ENCODE measurements at places on chromosomes 5 and 9.

DNA sequence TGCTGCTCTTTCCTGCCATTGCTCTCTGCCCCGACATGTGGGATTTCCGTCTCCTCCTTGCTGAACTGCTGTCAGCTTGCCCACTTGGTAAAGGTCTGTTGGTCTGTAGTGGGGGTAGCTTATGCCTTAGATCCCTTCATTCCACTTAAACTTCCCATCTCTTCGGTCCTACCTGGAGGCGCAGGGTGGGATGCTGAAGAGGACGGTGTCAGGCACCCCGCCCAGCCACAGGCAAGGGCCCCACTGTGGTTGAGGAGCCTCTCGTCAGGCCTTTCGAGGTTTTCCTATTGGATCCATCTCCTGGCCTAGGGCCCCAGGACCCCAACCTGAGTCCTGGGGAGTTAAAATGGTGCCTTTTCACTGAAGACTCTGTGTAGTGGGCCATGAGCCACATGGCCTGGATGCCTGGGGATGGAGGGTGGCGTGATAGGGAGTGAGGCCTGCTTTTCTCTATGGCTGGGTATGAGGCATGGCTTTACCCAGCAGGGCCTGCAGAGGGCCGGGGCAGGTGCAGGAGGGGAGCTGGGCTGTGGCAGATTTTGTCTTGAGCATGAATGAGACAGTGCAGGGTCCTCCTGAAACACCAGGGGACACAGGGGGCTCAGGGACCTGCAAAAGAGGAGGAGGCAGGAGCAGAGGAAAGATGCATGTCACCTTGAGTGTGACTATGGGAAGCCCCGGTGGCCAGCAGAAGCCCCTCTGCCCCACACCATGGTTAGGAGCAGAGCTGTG is 25.8 kb upstream of the RNF130 start:
- DNase-seq = no peak

DNA sequence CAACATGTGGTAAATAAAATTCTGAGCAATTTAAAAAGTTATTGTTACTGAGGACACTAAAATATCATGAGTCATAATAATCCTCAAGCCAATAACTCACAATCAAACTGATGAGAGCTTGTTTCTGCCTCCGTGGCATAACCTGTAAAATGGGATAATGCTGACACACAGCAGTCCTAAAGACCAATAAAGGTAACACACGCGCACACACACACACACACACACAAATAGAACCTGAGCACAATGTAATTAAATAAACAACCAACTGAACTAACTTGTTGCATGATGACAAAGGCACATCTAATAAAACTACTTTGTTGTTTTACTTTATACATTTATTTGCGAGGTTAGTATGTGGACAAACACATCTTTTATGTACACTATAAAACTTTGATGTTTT is 358.2 kb downstream of the BNC2 start:
- DNase-seq = no peak

- DNase-seq = peak; percentile 19
Observed at GRCh38 chr5:133682451-133682850, 70.1 kb upstream of the FSTL4 start.

DNA sequence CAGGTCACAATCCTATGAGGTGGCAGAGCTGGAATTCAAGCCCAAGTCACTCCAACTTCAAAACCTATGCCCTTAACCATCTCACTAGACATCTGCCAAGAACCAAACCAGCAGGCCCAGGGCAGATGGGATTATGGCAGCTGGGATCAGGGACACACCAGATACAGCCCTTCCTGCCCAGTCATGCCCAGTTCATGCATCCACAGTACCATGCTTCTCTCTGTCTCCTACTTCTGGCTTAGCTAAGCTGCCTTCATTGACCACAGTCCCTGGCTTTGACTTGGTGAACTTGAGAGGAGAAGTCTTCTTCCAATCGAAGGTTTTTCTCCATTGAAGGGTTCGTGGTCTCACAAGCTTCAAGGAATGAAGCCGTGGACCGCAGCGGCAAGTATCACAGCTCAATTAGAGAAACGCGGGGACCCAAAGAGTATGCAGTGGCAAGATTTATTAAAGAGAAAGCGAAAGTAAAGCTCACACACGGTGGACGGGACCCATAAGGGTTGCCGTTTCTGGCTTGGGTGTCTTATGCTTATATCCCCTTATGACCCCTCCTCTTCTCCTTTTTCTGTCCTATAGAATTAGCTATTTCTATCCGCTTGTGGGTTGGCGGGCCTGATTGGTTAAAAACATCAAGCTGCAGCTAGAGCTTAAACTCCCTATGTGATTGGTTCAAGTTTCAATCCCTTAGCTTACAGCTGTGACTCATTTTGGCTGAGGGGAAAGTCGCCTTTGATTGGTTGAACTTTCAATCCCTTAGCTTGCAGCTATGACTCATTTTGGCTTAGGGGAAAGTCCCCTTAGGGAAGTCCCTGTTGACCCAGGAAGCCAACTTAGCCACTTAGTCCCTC is 101.2 kb downstream of the TRIM36 start:
- DNase-seq = peak; percentile 63

- DNase-seq = no peak
Observed at GRCh38 chr5:14936588-14936987, 65.0 kb upstream of the ANKH start.

GRCh38 chr5:150519978-150520377 is 12.0 kb downstream of the NDST1 start:
- DNase-seq = no peak

GRCh38 chr5:175831507-175831906 is 39.9 kb upstream of the CPLX2 start:
- peak; percentile 45 for DNase-seq

GRCh38 chr9:70398145-70398556 is 16.3 kb downstream of the KLF9 start:
- no peak for DNase-seq

GRCh38 chr5:132867046-132867451 is 607 bp downstream of the UQCRQ start:
- no peak for DNase-seq

- peak; percentile 81 for DNase-seq
Observed at GRCh38 chr9:121463026-121463807, 36.4 kb downstream of the GGTA1 start.

DNA sequence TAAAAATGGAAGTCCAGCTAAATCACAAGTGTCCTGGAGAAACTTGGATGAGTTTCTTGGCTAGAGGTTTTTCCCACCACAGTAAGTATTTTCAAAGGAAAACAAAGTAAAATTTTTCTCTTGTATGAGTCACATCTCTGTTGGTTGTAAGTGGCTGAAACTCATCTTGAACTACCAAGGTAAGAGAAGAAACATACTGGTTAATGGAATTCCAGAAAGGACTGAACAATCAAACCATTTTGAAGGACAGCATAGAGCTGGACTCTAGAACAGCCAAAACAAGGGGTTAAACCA is 102.8 kb upstream of the CDKN2B start:
- DNase-seq = no peak

DNA sequence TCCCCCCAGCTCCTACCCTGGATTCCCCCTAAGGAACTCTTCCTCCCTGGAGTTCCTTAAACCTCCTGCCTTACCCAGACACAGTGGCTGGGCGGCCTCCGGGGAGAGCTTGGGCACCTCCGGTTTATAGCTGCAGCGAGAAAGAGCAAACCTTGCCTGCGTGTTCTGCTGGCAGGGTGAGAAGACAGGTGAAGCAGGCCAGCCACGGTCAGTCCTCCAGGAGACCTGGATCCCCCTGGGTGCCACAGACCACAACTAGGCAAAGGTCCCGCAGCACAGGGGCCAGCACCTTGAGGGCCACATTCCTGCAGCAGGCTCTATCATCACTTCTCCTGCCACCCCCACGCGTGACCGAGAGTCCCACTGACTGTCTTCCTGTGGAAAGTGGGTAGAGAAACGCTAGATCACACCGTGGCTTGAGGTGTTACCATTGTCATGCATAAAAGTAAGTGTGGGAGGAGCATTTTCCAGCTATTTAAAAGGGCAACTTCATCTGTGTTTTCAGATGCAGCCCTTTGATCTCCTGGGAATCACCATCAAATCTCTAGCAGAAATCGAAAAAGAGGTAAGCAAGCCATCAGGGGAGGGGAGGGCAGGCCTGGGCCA is 130.2 kb upstream of the LMX1B start:
- no peak for DNase-seq

- peak; percentile 64 for DNase-seq
Observed at GRCh38 chr9:136728548-136729123, 14.1 kb downstream of the LCN10 start.

- peak; percentile 65 for DNase-seq
Observed at GRCh38 chr5:174431504-174431903, 292.9 kb upstream of the MSX2 start.

- DNase-seq = no peak
Observed at GRCh38 chr9:73034962-73035361, 82.1 kb upstream of the ALDH1A1 start.

- DNase-seq = no peak
Observed at GRCh38 chr5:173047838-173048105, 8.4 kb upstream of the CREBRF start.

GRCh38 chr9:136642439-136642921 is 20.2 kb upstream of the EGFL7 start:
- DNase-seq = no peak

- no peak for DNase-seq
Observed at GRCh38 chr9:126147186-126147935, 179.3 kb upstream of the MVB12B start.

GRCh38 chr9:81628897-81629296 is 60.5 kb downstream of the TLE1 start:
- DNase-seq = no peak

- DNase-seq = peak; percentile 69
Observed at GRCh38 chr5:11903614-11904264, 507 bp downstream of the CTNND2 start.

DNA sequence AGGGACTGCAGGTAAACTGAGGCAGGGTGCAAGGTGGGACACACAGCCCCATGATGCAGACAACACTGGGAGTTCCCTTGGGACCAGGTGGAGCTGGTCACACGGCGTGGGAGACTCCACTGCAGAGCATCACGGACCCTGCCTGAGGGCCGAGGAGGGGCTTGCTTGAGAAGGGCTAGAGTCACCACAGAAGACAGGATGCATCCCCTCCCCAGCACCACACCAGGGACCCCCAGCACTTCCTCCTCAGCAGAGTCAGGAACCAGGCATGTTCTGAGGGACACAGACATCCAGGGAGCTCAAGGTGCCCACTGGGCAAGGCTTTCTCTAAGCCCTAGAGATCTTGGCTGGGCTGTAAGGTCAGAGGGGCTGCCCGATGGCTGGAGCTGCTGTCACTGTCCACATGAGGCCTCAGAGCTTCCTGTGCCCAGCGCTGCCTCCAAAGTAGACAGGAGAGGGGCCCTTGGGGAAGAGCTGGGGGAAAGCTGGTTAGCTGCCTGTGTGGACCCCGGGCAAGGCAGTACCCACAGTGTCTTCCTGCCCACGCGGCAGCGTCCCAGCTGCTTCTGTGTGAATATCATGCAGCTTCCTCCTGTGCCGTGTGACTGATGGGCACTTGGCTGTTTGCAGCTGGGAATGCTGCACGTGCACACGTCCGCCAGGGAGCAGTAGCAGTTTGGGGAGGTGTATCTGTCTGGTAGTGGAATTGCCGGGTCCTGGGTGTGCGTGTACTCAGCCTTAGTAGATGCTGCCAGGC is 176.6 kb downstream of the CACNA1B start:
- no peak for DNase-seq

DNA sequence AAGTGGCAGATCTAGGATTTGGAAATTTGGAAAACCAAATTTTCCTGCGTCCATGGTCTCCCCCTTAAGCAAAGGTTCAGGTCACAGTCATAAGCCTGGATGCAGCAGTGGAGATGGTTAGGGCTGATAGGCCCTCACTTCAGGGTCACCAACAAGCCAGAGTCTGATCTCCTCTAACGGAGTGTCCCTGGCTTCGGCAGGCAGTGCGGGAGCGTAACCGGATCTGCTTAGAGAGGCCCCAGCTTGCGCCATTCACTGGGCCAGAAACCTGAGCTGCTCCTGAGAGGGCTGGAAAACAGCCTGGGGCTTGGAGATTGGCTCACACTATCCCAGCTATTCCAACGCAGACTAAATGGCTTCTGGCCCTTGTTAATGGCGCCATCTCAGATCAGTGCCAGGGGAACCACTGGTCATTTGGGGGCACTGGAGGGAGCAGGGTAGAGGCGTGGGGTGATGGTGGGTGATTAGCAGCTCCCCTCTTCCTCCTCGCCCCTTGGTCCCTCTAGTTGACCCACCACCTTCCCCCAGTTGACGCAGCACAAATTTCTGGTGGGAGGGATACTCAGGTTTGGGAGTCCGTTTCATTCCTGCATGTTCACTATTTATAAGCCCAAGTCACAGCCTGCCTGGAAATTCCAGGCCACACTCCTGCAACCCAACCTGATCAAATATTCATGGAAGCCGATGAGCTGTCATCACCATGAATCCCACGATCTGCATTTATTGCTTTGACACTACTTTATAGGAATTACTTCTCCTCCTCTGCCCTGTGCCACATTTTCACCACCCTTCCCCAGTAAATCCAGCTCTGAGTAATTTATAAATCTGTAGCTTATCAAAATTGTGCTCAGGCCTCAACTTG is 134.6 kb upstream of the CPEB4 start:
- peak; percentile 93 for DNase-seq

DNA sequence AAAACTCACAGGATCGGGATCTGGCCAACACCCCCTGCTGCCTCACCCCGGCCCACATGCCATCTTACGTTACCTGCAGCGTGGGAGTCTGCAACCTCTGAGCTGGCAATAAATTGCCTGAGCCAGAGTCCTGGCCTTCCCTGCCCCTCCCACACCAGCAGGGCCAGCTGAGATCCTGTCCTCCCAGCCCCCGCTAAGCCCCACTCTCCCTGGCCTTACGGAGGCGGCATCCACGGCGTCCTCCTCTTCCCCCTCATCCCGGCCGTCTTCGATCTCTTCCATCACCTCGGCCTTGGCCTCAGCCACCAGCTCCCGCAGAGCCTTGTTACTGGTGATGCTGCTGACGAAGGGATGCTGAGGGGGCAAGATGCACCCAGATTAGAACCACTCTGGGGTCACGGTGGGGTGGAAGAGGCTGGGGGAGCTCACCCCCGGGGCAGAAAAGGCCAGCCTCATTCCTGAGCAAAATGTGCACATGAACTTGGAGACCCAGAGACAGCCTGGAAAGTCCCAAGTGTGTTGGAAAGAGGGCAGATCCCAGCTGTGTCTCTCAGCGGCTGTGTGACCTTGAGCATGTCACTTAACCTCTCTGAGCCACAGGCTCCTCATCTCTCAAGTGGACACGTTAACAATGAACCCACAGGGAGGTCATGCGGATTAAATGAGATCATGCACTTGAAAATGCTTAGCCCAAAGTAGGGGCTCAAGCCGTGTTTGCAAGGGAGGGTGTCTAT is 89.9 kb upstream of the FBXW11 start:
- DNase-seq = no peak

DNA sequence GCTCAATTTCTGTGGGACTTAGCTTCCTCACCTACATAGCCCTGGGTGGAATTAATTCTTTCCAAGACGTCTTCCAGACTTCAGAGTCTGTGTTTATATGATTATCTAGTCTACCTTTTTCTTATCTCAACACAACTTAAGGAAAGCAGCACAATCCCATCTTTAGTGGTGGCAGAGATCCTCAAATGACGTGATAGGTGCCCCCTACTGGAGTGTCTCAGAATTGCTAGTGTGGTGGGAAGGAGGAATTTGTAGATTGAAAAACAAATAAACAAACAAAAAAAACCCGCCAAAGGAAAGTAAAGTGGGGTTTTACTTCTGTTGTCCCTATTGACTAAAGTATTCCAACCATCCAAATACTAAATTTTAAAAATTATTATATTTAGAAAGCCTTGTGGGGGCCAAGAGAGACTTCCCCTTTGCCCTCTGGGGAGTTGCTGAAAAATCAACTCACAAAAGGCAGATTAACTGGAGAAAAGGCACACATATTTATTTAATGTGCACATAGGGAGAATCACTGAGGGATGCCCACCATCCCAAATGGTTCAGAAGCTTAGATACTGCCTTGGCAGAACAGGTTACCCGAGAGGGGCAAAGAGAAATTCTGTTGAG is 283.3 kb downstream of the TMEM167A start:
- DNase-seq = peak; percentile 76

- DNase-seq = no peak
Observed at GRCh38 chr5:34811706-34812105, 27.3 kb upstream of the TTC23L start.
